ENCODE measurements at places on chromosomes 2 and 18.

- no peak for DNase-seq
Observed at GRCh38 chr18:10690366-10690765, 164.5 kb downstream of the NAPG start.

- DNase-seq, result no peak
Observed at GRCh38 chr18:48695671-48696070, 156.8 kb downstream of the CTIF start.

DNA sequence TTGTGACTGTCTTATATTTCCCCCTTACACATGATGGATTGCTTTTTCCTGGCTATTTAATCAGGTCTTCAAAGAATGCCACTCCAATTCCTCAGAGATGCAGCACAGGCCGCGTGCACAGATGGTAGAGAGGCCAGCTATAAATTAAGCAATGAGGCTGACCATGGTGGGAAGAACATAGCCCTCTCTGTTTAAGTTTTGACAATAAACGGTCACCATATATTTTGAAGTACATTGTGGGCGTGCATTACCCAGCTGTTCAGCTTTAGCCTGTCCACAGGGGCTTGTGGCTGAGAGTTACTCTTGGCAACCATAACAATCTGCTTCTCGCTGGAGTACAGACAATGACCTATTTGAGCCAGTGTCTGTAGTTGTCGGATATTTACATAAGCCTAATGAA is 730.8 kb downstream of the DCC start:
- no peak for DNase-seq

DNA sequence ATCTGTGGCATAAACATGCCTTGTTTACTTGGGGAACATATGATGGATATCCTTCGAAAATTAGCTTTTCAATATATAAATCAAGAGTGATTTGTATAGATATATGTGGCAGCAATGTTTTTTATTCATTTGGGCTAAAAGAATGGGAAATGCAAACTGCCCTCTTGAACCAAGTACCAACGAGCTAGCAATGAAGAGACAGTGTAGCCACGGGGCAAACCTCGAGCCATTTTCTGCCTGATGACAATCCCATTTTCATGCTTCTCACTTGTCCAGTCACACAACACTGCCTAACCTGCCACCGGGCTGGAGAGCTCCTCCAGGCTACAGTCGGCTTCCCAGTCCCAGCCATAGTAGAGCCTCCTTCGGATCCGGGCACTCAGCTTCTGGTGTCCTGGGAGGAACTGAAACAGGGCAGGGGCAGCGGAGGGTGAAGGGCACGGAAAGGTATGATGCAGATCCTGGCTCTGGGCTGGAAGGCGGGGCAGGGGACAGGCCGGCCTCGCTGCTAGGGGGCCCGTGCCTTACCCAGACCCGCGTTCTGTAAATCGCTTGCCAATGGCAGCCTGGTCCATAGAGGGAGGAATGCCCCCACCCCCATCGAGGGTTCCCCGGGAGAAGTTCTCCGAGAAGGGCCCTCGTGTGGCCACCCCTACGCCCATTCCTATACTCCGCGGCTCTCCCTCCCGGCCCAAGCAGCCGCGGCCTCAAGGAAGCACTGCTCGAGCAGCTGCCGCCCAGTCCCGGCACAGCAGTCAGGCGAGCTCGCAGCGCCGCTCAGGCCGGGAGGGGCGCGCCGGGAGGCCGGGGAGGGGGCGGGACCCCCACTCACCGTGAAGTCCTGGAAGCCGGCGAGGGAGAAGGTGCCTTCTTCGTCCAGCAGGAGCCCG is 552 bp downstream of the CNPPD1 start:
- DNase-seq, result peak; percentile 23

- DNase-seq, result peak; percentile 38
Observed at GRCh38 chr2:108988796-108989713, at the start of gene EDAR. Gene EDAR (minus strand): TSS chr2:108989220. CDS start chr2:108931014, 58,206 bp downstream.

- DNase-seq, result no peak
Observed at GRCh38 chr2:120658770-120659158, 76.9 kb upstream of the GLI2 start.

DNA sequence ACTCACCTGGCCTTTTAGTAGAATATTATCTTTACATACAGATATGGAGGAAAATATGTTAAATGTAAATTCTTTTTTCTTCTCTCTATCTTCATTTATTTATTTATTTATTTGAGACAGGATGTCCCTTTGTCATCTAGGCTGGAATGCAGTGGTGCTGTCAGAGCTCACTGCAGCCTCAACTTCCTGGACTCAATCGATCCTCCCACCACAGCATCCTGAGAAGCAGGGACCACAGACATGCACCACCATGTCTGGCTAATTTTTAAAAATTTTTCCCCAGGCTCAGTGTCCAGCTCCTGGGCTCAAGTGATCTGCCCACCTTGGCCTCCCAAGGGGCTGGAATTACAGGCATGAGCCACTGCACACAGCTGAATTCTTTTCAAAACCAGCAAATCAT is 20.3 kb downstream of the KYNU start:
- no peak for DNase-seq

DNA sequence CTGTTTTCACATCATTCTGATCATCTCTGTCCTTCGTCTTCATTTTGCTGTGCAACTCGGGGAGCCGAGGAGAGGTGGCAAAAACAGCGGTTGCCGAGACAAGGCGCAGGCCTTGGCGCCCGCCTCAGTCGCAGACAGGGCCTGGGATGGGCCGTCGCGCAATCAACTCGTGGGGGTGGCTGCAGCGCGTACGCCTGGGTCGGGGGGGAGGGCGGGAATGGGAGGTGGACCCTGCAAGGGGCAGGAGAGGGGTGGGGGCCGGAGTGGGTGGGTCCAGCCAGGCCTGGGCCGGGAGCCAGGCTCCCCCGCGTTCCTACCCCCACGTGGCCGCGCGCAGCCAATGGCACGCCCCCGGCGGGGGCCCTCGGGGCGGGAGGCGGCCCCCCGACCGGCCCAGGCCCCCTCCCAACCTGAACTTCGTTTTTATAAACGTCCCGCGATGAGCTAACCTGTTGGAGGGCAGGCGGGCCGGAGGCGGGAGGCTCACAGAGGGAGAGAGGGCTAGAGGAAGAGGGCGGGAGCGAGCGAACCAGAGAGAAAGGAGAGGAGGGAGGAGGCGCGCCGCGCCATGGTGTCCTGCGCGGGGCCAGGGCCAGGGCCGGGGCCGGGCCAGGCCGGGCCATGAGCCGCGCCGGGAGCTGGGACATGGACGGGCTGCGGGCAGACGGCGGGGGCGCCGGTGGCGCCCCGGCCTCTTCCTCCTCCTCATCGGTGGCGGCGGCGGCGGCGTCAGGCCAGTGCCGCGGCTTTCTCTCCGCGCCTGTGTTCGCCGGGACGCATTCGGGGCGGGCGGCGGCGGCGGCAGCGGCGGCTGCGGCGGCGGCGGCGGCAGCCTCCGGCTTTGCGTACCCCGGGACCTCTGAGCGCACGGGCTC is at the start of gene HOXD13:
HOXD13 (plus strand) TSS at position 452 of the 875 bp plus-strand sequence; CDS start at position 622, 170 bp downstream.
- DNase-seq, result no peak

- DNase-seq, result no peak
Observed at GRCh38 chr2:150209746-150210145, 277.7 kb downstream of the RND3 start.

DNA sequence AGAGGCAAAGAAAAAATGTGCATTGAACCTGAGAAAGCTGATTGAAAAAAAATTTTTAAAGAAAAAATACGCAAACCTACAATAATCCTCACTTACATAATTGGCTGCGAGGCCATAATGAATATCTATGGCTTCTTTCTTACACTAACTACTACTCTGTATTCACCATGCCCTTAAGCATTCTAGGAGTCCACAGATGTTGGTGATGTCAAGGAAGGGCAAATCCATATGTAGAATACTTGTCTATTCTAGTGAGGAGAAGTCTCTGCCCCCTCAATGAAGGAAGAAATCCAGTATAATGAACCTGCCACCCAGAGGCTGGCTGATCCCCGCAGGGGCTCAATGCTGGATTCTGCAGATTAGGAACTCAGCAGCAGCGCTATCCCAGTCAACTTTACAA is 14.3 kb downstream of the GALNT3 start:
- no peak for DNase-seq

GRCh38 chr2:76318848-76319360 is 608.2 kb upstream of the GCFC2 start:
- no peak for DNase-seq

DNA sequence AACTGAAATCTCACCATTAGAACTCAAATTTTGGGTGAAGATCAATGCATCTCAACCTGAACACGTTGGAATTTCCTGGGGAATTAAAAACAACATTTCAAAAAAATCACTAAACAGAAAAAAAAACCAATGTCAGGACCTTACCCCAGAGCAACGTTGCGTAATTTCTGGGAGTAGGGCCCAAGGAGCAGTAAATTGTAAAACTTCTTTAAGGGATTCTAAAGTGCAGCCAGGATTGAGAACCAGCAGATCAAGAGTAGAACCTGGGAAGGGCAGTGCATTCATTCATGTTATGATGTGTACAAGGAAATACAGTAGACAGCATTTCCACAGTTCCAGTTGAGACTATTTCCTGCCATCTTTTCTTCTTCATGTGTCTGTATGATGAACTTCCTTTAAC is 56.9 kb downstream of the RHBDD1 start:
- no peak for DNase-seq

GRCh38 chr18:48894799-48895346 is 55.9 kb downstream of the SMAD7 start:
- no peak for DNase-seq

Measured in CD4-positive, alpha-beta T cell treated with Interleukin-2 at 100 ng/mL for 4 hours (primary cell).